Daoy (cell line): ENCODE measurements at places on chromosomes 1 and 21.

DNA sequence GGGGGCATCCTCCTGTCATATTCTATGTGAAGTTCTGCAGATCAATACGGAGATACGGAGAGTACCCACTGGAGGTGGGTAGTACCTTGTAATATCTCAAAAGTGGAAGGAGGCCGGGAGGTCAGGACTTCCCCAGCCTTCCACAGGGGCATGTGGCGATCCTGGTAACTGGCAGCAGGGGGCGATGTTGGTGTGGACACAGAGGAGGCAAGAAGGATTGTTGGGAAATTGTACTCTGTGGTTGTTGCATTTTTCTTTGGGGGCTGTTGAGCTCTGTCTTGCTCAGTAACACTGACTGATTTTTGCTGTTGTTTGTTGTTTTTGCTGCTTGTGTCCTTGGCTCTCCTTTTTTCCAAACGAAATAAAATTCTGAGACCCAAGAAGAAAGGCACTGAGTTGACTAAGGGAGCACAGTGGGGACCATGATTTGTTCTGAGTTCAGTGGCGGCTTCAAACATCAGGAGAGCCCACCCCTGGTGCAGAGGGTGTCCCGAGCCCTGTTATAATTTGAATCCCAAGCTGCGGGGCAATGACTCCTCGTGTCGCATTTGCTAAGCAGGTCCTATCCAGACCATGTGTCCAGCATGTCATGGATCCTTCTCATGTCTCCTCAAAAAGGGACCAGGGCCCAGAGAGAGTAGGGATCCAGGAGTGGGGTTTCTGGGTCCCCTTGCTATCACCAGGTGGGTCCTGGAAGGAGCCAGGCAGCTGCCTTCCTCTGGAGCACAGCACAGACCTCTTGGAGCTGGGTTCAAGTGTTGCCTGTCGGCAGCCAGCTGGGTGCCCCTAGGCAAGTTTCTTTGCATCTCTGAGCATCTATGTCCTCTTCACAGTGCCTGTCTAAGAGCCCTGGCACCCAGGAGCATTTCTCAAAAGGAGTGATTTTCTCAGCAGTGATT, 22.8 kb downstream of the LHX4 start:
- peak; percentile 78 for DNase-seq

GRCh38 chr21:39911286-39912199, 44.3 kb downstream of the PCP4 start:
- no peak for DNase-seq

DNA sequence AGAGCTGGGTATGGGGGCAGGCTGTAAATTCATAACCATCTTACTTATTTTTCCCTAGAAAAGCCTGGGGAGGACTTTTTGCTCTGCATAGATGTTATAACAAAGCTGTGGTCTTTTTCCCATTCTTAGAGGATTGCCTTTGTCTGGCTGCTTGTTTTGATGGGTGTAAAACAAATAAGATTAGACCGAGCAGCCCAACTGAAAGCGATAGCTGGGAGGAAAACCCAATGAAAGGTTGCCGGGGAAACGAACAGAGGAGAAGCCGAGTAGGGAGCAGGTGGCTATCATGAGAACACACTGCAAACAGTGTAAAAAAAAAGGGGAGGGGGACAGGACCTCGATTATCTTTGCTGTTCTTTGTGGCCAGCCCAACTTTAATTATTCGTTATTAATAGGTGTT, 1.9 kb downstream of the ELAVL4 start:
- DNase-seq = no peak

DNA sequence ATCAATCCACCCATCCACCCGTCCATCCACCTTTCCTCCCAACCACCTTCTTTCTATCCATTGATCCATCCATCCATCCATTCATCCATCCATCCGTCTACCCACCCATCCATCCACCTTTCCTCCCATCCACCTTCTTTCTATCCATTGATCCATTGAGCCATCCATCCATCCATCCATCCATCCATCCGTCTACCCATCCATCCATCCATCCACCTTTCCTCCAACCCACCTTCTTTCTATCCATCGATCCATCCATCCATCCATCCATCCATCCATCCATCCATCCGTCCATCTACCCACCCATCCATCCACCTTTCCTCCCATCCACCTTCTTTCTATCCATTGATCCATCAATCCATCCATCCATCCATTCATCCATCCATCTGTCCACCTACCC, 5.1 kb upstream of the EDN2 start:
- DNase-seq = no peak

GRCh38 chr1:48753293-48753692, 23.4 kb downstream of the BEND5 start:
- no peak for DNase-seq

DNA sequence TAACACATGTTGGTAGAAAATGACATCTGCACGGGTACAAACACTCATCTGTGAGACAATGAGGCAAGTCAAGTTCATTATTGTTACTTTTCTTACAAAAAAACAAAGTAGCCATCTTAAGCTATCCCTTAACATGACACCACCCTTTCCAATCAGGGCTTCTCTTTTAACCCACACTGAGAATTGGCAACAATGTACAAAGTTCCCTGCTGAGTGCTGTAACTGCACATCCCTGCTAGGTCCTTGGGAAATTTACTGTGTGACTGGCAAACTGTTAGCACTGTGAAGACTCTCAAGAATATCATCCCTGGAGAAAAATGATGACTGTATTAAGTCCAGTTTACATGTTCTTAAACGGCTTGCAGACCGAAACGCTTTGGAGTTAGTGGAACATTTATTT, 185.8 kb upstream of the PLD5 start:
- no peak for DNase-seq

- DNase-seq = no peak
Measured at GRCh38 chr1:69305621-69306020, 262.1 kb upstream of the LRRC7 start.

- peak; percentile 21 for DNase-seq
Measured at GRCh38 chr1:156063997-156064285, 3.0 kb downstream of the RAB25 start.

GRCh38 chr21:42157606-42158310, 61.2 kb upstream of the ABCG1 start:
- DNase-seq = no peak

DNA sequence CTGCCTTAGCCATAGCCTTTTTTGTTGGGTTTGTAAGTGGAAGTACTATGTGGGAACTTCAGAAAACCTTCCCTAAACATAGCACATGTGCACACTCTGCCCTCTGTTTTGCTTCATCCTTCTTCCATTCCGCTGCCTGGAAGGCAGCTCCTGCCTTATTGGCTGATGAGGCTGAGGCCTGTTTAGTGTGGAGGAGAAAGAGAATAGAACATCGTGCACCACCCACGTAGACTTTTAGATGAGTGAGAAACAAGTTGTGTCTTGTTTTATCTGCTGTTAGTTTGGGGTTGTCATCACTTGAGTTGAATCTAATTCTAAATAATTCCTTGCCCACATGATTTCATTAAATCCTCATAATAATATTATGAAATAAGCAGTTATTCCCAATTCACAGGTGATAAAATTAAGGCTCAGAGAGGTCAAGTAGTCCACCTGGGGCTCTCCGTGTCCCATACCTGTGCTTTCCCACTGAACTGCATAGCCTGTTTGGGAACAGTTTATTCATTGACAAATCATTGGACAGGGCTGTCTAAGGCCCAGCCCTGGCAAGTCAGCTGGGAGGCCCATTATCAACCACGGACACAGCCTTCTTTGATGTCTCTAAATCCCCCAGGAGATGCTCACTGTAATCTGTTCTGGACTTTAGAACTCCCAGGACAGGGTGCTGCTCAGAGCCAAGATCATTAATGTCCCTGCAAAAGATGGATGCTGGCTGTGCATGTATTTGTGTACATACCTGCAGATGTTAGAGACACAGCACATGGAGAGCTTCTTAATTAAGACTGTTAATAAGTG, 93.0 kb downstream of the ABCA4 start:
- DNase-seq = no peak

GRCh38 chr1:7680955-7681268, 90.2 kb upstream of the VAMP3 start:
- DNase-seq = no peak

- no peak for DNase-seq
Measured at GRCh38 chr1:159185121-159185520, 13.7 kb downstream of the CADM3 start.

- DNase-seq = no peak
Measured at GRCh38 chr1:209391792-209392191, 191.7 kb upstream of the CAMK1G start.

GRCh38 chr1:207748737-207749528, 2.9 kb upstream of the CD46 start:
- no peak for DNase-seq

- no peak for DNase-seq
Measured at GRCh38 chr1:94126651-94127050, 5.7 kb upstream of the ABCA4 start.

DNA sequence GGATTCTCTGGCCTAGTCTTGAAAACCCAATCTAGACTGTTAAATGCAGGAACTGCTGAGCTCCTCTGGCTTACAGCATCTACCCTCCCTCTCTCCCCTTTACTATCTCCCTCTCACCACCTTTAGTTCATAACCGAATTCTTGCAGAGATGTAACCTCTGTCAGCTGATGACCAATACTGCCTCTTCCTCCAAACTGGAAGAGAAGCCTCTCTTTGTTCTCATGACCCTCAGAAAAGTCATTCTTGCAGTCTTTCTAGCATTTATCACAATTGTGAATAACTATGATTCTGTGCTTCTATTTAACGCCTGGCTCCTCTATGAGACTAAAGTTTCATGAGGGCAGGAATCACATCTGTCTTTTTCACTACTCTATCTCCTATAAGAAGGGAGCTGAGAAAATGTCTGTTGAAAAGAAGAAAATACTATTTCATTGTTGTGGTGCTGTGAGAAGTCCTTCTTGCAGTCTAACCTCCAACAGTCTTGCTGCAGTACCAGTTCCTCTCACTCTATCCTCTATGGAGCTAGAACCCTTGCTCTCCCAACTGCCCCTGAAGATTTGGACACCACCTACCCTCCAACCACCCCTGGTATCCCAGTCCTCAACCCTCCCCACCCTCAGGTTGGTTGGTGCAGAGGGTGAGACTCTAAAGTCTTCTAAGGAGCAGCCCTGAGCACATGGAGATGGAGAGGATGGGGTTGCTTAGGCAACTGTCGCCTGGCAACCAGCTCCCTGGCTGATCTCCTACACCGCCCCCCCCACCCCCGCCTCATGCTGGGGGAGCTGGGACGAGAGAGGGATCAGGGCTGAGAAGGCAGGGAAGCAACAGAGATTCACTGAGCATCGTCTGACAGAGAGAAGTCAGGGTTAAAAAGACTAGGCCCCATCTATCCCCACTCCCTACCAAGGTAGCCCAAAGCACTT, 13.9 kb downstream of the MEF2D start:
- no peak for DNase-seq

- no peak for DNase-seq
Measured at GRCh38 chr1:4784761-4785160, 130.4 kb downstream of the AJAP1 start.

- DNase-seq = no peak
Measured at GRCh38 chr1:164256456-164256855, 302.5 kb upstream of the PBX1 start.

DNA sequence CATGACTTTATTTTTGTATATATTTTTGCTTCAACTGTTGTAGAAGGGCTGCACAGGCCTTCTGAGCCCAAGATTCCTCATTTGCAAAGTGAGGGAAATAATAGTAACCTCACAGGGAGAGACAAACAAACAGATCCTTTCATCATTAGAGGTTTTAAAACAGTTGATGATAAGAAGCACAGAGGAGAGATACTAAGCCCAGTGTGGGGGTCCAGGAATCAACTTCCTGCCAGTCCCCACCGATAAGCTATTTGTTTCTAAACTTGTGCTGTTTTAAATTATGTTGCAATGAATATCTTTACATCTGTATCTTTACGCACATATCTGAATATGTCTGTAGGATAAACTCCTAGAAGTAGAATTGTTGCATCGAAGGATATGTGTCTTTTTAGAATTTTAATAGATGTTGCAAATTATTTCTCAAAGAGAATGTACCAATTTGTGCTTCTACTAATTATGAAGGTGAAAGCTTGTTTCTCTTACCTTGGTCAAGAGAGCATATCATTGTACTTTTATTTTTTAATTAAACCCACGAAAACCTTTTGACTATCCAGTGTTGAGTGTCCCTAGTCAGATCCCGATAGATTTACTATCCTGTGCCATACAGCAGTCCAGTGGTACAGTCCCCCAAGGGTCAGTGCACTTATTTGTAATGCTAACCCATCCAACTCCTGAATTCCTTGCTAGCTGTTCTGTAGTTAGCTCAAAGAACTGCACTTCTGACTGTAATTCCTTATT, 10.8 kb downstream of the FCRLB start:
- DNase-seq = no peak

DNA sequence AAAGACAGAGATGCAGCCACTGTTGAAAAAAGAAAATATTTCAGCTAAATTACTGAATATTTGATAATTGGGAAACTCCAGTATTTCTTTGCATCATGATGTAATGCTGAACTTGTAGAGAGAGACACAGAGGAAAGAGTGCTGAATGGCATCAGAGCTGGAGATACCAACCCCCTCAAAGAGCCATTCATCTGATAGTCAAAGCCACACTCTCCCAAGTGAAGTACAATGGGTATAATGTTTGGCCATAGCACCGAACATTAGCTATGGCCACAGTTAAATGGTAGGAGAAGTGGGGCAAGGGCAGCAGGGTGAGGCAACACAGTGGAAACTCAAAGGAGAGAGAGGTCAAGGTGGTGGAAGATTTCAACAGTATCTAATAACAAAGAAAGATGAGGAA, 107.5 kb upstream of the TNFSF4 start:
- DNase-seq = no peak

DNA sequence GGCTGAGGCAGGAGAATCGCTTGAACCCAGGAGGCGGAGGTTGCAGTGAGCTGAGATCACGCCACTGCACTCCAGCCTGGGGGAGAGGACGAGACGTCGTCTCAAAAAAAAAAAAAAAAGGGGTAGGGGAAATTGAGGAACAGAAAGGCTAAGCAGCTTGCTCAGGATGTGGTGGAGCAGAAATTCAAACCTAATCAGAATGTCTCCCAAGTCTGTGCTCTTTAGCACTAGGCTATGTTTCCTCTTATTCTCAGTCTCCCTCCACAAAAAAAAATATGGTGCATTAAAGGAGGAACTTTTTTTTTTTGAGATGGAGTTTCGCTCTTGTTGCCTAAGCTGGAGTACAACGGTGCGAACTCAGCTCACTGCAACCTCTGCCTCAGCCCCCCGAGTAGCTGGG, 114.2 kb downstream of the SLC16A1 start:
- no peak for DNase-seq

- DNase-seq = no peak
Measured at GRCh38 chr1:191992118-191992517, 166.1 kb upstream of the RGS18 start.

- DNase-seq = no peak
Measured at GRCh38 chr1:116400780-116401179, 27.7 kb downstream of the ATP1A1 start.

DNA sequence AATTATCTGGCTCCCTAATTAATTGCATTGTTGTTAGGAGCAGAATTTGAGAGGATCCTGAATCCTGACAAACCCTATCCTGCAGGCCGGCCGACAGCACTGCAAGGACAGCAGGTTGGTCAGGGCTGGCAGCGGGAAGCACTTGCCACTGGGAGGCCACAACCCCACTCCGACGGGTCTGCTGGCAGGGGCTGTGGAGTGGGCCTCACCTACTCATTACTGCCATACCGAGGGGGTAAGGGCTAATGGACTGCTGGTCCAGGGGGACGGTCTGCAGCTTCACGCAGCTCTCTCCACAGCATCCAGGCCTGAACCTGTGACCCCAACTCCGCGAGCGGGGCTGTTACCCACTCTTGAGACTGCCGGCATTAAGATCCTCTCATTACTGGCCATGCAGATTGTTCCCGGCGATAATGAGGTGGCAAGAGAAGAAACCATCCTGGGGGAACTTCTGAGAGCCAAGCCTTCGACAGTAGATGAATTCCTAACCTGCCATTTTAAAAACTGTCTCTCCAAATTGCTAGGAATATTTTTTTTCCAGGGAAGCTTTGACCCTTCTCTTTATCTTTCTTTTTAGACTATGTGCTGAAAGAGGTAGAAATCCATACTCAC, 501.3 kb downstream of the OMA1 start:
- DNase-seq = no peak
